ENCODE measurements at places on chromosomes 16 and 17.

DNA sequence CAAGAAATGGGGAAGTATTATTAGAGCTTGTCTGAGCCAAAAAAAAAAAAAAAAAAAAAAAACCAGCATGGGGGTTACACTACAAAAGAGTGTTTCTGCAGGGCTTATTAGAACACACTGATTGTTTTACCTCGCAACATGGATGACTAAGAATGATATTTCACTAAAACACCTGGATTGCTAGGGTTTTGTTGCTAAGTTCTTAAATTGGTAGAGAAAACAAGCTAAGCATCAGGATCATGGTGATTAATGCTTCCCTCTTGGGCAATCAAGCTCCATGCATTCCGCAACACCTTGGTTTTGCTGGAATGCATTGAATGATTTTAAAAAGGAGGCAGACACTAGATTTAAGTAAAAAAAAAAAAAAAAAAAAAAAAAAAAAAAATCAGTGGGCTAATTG, 931.4 kb upstream of the CDH8 start:
- DNase-seq = no peak

- no peak for DNase-seq
Measured at GRCh38 chr17:661509-661908, 53.1 kb downstream of the VPS53 start.

DNA sequence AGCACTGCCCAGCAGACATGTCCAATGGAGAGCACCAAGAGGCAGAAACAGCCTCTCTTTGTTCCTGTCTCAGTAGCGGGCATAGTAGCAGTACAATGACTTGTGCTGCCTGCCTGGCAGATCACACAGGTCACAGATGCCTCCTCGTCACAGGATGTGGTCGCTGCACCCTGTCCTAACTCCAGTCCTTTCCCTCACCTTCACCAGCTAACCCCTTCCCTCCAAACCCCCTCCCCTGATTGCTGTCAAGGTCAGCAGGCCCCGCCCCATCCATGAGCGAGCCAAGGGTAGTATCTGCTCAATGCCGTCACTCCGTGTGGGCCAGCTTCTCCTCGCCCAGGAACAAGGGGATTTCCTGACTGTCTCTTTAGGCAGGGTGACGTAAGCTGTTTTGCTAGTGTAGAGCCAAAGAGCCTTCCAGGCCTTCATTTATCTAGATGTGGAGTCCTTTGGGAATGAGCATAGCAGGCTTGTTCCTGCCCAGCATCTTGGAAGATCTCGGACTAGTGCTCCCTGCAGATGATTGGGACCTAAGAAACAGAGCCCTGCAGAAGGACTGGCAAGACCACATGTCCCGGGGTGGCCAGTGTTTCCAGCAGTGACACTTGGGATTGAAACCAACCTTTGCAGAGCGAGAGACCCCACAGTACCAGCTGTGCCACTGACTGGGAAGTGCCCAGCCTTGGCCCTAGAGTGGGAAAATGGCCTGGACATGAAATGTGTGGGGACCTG, 75.9 kb upstream of the TNRC6C start:
- DNase-seq = no peak

- no peak for DNase-seq
Measured at GRCh38 chr17:8502126-8502525, 66.4 kb downstream of the NDEL1 start.

GRCh38 chr16:70678898-70679670, 6.8 kb downstream of the MTSS2 start:
- no peak for DNase-seq

- DNase-seq = peak; percentile 36
Measured at GRCh38 chr17:56176091-56176490, 22.8 kb downstream of the ANKFN1 start.

DNA sequence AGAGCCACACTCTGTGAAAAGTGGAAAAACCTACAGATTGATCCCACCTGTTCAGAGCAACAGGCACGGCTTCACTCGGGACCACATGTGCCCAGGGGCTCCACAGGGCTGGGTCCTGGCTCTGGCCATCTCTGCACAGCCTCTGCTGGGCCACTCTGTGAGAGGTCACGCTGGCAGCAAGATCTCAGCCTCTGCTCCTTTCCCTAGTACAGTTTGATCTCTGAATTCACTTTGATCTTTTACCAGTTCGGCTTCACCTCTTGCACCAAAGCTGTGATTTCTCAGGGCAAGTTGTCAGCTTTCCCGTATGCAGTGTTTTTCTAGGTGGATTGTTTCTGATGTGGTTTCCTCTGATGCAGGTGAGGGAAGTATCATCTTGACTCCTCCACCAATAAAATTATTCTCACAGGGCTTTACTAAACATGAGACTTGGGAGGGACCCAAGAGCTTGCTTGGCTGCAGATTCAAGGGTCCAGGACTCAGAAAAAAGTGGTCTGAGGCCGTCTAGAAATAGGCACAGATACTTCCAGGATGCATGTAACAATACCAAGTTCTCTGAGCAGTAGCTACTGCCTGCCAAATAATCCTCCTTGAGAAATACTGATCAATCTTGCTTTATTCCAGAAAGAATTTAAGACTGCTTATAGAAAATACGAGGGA, 24.0 kb upstream of the ALDH3A1 start:
- DNase-seq = no peak

- DNase-seq = no peak
Measured at GRCh38 chr16:54284319-54284930, 2.2 kb downstream of the IRX3 start.

DNA sequence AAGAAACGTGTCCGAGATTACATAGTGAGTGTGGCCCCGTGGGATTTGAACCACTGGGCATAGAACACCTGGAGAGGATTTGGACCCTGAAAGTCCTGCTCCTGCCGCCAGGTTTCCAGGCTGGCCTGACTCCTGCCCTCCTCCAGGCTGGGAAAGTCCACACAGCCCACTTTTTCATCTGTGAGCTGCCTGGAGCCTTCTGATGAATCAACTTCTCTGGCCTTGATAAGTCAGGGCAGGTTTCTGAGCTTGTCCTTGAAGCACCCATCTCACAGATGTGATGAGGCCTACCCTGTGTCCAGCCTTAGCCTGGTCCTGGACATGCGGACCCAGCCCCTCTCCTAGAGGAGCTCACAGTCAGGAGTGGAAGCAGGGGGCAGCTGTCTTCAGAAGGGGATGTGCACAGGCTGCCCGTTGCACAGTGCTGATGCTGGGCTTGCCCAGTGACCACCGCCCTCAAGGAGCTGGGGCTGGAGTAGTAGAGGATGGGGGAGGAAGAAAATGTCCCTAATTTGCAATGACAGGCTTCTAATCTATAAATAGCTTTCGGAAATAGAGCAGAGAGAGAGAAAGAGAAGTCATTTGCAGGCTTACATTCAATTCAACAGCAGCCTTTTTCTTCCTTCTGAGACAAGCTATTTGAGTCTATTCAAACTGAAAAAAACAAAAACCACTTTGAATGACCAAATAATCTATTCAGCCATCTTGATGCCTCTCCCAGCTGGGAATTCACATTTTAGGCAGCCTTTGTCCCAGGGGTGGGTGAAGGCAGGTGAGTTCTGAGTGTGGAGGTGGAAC, 73.5 kb upstream of the DNAJA2 start:
- no peak for DNase-seq

DNA sequence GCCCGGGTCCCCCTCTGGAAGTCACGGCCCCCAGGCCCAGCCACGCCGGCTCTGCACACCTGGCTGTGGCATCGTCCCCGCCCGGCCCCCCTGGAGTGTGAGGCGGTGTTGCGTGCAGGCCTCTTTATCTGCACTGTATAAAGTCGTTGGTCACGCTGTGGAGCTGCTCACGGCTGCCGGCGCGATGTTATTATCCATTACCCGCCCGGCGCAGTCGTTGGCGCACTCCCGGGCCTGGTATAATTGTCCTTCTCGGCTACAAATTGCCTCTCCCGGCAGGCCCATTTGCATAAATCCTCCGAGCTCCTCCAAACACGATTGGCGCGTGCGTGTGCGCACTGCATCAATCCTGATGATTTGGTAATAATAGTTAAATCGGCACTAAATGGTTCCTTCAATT, 57.8 kb downstream of the BAHCC1 start:
- DNase-seq = no peak

GRCh38 chr17:76111956-76112355, 8.4 kb upstream of the EXOC7 start:
- DNase-seq = no peak

GRCh38 chr16:675884-676564, 553 bp downstream of the RHBDL1 start:
- no peak for DNase-seq

DNA sequence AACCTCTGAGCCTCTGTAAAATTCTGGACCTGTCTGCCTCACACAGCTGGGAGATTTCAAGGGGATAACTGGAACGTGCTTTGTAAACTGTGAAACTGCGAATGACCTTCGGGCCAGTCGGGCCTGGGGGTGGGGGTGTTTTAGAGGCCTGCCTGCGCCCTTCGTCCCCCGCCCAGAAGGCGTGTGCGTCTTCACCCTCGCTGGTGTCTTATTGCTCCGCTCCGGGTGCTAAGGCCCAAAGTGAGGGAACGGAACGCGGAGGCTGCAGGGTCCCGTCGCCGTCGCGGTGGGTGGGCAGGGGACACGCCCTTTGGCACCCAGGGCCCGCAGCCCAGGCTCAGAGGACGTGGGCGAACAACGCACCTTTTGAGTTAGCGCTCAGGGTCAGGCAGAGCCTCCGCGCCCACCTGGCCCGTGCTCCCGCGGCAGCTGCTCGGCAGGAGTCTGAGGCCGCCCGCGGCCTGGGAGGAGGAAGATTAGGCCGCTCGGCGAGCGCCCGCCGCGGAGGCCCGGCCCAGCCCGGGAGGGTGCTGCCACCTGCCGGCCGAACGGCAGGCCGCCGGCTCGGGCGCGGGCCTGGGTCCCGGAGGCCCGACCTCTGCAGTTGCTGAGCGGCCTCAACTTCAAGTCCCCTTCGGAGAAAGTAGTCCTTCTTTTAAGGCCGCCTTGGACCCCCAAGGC, 29.7 kb downstream of the DCAKD start:
- DNase-seq = no peak

DNA sequence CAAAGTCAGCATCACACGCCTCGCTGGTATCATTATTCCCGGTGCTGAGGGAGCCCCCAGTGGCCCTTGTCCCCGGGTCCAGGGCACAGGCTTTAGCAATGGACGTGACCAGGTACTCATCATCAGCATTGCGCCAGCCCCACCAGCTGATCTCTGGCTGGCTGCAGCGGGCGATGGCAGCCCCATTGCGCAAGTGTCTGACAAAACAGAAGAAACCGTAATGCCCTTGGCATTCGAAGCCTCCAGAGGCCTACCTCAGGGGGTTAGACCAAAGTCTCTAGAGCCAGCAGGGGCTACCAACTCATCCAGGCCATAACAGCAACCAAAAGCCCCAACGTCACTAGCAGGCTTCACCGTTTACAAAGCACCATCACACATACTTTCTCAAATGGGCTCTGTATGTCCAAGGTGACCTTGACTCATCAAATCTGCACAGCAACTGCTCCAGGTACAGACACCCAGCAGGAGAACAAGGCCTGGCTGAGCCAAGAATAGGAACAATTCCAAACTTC, 7.3 kb downstream of the MTMR4 start:
- no peak for DNase-seq

GRCh38 chr16:50440991-50441390, 72.2 kb upstream of the BRD7 start:
- DNase-seq = no peak

DNA sequence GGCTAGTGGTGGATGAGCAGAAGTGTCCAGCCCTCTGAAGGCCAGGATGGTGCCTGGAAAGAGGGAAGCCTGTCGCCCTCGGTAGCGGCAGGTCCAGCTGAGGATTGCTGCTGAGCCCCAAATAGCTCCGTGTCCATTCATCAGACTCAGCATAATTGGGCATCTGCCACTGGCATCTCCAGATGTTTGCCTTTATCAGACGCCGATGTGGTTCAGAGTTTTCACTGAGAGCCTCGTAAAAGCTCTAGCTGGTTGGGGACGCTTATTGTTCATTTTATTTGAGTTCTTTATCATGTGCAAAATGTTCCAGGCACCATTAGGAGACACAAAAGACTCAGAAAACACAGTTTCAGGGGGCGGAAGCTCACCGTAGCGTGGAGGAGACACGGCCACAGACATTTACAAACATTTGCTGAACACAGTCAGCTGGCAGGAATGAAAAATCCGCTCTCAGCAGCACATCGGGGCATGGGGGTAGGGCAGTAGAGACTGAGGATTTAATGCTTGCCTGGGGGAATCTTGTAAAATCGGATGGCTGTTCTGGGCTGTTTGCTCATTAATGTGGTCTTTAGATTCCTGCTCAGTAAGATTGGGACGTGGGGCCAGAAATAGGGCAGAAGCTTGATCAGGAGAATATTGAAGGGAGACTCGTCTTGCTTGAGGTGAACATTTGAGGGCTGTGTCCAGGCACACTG, 41.7 kb downstream of the SMPD3 start:
- no peak for DNase-seq

GRCh38 chr17:75849279-75849646, 5.1 kb upstream of the UNC13D start:
- DNase-seq = no peak

GRCh38 chr17:33651686-33652085, 358.6 kb upstream of the ASIC2 start:
- no peak for DNase-seq

DNA sequence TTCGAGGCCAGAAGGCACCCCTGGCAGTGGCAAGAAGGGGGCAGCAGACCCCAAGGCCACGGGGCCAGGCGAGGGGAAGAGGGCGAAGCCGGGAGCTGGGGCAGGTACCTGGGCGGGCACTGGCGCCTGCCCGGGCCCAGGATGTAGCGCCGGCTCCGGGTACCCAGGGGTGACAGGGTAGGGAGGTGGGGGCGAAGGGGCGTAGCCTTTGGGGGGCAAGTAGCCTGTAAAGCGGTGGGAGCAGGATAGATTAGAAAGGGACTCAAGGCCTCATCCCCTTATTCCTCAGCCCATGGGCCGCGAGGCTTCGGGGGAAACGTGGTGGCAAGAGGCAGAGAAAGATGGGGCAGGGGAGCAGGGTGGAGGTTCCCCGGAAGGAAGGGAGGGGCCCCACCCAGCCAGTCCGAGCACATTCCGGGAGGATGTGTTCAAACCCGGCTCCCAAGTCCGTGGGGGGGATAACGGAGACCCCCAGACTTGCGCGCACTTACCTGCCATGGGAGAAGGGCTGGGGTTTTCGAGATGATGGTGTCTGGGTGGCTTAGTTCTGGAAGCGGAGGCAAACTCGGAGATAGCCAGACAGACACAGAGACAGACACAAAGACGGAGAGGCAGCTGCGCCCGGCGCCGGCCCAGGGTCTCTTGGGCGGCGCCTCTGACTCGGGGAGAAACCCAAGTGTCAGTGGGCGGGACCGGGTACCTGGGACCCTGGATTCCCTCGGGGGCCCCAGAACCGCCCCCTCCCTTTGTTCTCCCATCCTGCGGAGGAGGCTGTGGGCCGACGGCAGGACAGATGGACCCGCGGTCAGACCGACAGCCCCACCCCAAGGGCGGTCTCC, 493 bp downstream of the PLSCR3 start:
- DNase-seq = no peak

DNA sequence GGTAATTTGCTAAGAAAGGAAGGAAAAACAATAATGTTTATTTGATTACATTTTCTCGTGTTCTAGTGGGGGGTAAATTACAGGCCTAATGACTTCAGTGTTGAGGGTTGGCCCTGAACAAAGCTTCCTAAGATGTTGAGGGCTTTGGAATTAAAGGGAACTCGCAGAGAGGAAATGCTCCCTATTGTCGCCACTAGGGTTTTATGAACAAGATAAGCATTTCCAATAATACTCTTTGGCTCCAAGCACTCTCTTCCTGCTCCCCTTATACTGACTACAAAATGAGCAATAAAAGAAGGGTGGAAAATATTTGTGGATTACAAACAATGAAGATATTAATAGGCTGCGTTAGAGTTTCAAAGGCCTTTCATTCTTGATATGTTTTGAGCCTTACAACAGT, 363.6 kb downstream of the HS3ST3B1 start:
- no peak for DNase-seq

- no peak for DNase-seq
Measured at GRCh38 chr17:57343717-57344116, 87.4 kb downstream of the MSI2 start.
